ENCODE measurements at places on chromosomes 6 and 20.

- no peak for DNase-seq
Measured at GRCh38 chr20:5949943-5950270, 426 bp downstream of the TRMT6 start.

DNA sequence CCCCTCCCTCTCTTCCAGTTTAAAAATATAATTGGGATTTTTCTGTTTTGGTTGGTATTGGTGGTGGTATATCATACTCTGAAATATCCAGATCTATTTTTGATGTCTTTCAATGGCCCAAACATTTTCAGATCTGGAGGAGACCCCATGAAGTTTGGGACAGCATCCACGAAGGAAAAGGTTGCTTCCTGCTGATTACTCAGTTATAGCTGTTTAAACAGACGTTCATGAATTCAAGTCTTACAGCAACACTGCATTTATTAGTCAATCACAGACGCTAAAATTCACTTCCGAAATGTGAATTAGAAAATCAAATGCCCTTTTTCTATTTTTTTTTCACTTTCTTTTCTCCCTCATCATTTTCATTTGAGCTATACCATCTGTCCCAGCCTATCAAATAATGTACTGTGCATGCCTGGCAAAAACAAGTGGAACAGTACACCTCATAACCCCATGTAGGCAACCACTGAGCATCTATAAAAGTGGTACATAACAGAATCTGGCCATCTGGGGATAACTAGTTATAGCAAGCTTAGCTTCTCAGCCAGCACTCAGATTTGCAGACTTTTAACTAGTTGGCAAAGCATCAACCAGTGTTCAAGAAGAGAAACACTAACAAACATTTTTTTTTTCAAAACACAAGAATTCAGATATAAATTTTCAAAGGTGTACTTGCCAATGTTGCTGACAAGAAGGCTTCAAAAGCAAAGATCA, 124.5 kb downstream of the HIVEP2 start:
- no peak for DNase-seq

GRCh38 chr6:90610751-90611542, 24.1 kb upstream of the MAP3K7 start:
- DNase-seq: peak; percentile 12

GRCh38 chr6:159646733-159647132, 46.3 kb downstream of the SOD2 start:
- DNase-seq: no peak

DNA sequence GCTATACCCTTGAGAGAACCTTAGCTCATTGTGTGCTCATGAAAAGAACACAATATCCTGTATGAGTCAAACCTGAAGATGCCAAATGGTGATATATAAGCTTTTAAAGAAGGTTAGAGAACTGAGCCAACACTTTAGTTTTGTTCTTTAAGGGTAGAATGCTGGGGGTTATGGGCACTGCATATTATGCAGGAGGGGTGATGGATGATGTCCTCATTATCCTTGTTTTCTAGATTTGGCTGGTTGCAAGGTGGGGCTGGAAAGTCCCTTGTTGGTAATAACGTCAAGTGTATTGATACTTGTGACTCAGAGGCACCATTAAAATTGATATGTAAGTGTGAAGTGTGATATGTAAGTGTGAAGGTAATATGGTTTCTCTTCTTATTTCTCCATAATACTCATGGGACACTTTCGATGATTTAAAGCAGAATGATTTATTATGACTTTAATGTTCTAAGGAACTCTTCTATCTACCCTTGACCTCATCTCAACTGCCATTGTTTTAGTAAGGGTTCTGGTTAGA, 113.7 kb upstream of the DTNBP1 start:
- no peak for DNase-seq

- no peak for DNase-seq
Measured at GRCh38 chr20:22456109-22456508, 128.3 kb downstream of the FOXA2 start.

DNA sequence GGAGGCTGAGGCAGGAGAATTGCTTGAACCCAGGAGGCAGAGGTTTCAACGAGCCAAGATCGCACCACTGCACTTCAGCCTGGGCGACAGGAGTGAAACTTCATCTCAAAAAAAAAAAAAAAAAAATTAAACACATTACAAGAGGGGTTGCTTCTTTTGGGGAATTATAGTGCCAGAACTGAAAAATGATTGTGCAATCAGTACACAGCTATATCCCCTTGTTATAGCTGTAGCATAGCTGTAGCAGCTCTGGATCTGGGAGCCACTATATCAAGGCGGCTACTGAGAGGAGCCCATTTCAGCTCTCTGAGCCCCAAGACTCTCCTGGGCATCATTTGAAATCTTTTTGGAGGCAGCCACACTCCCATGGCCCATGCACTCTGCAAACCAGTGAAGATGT, 334.3 kb downstream of the TFAP2A start:
- no peak for DNase-seq

DNA sequence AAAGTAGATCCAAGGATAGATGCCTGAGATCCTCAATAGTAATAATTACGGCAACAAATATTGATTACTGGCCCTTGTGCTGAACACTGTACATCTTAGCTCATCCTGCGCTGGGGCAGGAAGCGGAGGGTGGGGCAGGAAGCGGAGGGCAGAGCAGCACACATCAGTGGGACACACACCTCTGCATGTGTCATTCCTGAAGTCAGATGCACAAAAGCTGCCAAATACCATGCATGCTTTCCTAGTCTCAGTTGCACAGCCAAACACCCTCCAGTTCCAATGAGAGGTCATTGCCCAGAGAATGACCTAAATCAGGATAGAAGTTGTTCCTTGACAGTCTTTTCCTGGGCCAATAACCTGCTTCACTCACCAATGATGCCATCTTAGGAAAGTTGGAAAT, 74.4 kb upstream of the FOXC1 start:
- peak; percentile 49 for DNase-seq

- no peak for DNase-seq
Measured at GRCh38 chr20:20076297-20077065, 24.1 kb downstream of the CFAP61 start.

- DNase-seq: no peak
Measured at GRCh38 chr6:111173341-111173740, 86.0 kb downstream of the SLC16A10 start.

DNA sequence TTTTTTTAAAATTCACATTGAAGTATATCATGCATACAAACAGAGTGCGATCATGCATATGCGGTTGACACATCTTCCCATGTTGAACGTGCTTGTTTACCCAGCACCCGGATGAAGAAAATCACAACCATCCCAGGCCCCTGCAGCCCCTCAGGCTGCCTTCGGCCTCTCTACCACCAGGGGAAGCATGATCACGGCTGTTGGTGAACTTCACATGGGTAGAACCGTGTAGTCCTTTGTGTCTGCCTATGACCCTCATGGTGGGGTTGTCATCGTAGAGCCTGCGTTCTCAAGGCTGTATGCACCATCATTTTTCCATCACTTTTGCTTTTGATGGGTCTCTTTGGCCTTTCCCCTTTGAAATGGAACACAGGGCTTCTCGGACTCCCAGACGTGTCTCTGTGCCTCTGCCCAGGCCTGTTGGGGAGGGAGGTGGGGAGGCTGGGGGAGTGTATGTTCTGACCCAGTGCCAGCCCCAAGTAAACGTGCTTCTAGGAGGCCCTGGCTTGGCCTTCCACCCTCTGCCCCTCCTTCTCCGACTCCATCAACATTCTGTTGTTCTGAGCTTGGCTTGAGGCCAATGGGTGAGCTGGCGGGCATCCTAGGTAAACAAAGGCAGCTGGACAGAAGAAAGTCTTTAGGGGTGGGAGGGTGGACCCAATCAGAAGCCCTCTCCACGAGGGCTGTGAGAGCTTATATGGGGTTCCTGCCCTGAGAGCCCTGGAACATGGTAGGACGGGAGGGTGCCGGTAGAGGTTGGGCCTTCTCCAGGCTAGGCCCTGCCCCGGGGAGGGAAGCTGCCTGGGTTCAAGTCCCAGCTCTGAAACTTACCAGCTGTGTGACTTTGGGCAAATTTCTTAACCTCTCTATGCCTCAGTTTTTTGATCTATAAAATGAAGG, 39.7 kb downstream of the TGM2 start:
- no peak for DNase-seq

GRCh38 chr20:2102585-2103460, 1.2 kb downstream of the STK35 start:
- peak; percentile 89 for DNase-seq

DNA sequence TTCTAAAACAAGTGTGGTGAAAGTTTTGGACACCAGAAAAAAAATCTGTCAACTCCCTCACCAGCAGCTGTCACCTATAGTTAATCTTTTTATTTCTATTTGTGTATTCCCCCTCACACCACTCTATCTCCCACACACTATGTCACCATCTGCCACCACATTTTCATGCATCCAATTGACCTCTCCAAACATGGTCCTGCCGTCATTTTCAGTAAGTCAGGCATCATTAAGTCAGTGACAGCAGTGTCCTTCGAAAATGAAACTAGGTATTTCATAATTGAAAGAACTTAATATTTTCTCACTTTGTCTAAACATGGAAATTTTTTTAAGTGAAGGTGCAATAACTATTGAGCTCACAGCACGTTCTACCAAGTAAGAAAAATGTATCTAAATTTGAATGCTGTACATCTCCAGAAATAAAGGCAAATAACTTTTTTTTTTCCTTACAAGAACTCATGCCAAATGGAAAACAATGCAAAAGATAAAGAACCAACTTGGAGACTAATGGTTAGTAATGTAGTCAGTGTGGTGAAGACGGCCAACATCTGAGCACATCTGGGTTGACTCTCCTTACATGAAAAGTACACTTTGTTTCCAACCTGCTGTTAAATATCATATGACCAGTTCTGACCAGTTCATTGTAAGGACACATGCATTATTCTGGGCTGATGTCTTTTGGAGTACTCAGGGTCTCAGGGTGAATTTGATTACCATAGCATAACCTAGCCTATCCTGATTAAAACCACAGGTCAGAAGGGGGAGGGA, 623.3 kb upstream of the MANEA start:
- DNase-seq: no peak

DNA sequence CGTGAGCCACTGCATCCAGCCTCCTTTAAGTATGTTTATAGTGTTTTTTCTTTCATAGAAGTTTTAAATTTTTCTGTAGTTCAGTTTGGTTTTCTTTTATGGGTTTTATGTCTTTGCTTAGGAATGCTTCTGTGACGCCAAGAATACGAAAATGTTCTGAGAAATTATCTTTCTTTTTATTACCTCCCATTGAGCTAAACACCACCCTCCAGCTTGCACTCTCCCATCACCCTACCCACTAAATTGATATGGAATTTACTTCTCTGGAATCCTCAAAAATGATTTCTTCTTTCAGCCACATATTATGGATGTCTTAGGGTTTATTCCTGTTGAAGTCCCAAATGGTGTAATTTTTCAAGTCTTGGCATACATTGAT, 38.1 kb downstream of the JARID2 start:
- DNase-seq: no peak

DNA sequence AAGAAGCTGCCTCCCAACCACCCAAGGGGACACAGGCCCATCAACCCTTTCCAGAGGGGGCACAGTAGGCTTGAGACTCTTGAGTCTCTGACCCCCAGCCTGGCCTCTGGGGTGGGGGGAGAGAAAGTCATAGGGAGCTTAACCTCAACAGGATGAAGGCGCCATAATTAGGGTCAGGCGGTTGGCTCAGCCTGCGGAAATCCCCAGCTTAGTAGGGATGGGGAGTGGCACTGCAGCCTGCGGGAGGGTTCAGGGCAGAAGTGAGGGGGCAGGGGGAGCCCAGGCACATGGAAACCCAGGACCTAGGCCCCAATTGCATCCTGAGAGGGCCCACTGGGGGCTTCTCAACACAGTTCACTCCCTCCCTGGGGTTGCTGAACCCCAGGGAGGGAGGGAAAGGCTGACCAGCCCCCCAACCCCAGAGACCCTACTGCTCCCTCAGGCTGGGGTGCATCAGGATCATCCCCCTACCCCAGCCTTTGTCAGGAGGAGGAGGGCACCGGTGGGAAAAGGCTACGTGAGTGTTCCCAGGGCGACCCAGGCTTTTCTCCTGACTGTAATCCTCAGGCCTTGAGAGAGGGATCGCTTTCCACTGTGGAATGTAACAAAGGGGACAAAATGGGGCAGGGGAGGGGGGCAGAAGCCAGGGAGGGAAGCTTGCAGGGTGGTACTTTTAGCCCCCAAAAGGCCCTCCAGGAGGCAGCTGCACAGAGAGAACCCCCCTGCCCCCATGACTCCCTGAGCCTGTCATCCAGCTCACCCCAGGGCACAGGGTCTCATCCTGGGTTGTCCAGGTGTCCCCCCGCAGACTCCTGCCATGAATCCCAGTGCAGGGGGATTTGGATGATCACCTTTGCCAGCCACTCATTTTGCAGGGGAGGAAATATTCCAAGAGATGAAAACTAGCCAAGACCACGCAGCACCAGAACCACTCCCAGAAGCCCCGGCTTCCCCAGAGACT, 46.4 kb downstream of the MRPL14 start:
- DNase-seq: no peak

All from CD4-positive, alpha-beta T cell treated with Interleukin-21 for 1 hour (primary cell).